ENCODE measurements at places on chromosomes 2 and 18.

DNA sequence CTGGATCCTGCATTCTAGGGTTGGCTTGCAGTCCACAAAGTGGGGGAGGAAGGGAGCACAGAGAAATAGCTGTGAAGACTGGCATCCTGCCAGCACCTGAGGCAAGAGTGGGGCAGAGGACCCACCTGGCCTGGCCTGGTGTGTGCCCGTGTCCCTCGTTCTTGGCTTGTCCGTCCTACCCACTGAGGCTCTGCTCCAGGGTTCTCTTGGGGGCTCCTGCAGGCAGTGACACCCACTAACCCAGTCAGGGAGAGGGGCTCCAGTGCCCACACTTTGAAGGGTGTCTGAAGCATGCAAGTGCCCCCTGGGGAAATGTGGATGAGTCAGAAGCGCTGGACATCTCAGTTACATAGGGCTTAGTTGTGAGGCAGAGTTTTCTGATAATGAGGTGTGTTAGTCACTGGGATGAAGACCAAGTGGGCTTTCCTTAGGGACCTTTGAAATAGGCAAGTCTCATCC lies 79.4 kb downstream of the SLC4A3 start:
- no peak for DNase-seq

DNA sequence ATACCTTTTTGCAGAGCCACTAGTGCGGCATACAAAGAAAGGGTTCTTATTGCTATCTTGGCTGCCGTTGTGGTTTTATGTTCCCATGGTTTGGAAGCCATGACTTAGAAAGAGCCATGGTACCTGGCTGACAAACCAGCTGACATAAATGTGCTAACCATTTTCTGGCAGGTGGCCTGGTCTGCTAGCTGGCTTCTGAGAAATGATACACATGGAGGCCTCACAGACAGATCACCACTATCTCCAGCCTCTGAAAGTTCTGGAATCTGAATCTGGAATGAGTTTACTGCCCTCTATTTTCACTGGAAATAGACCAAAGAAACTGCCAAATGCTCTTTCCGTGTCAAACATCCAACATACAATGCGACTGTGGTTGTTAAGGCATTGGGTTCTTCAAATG lies 123.7 kb downstream of the QPCT start:
- no peak for DNase-seq

DNA sequence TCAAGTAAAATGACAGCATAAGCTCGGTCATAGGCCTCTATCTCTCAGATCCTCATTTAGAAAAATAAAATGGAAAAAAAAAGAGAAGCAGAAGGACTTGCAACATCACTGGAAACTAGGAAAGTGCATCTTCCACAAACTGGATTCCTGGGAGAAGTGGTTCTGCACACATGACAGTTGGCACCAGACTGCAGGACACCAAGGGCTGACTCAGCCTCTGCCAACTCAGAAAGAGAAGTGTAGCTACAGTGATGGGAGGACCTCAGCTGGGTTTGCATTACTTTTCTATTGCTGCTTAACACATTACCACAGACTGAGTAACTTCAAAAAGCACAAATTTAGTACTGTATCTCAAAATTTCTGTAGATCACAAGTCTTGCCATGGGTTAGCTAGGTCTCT lies 409.5 kb upstream of the GCFC2 start:
- DNase-seq: no peak

DNA sequence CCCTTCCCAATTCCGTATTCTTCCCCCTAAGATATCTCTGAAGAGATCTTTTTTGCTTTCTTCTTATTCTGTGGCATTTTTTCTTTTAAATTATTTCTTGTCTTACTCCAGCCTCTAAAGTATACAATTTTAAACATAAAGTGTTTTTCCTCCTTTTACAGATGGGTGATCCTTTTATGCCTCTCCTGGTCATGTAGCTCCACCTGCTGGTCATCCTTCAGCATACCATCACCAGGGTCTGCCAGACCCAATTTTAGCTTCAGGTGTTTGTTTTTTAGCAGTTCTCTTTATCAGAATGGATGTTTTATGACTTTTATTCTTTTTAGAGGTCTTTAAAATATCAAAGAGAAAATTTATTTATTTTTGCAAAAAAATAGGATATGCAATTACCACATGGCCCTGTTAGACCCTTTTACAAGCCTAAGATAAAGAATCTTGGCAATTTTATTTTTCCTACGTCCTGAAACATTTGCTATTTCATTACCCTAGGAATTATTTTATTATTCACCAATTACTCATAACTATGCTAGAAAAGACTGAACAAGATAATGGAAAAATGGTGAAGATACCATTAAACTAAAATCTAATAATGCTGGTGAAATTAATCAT lies 55.5 kb downstream of the PIGN start:
- peak; percentile 34 for DNase-seq

DNA sequence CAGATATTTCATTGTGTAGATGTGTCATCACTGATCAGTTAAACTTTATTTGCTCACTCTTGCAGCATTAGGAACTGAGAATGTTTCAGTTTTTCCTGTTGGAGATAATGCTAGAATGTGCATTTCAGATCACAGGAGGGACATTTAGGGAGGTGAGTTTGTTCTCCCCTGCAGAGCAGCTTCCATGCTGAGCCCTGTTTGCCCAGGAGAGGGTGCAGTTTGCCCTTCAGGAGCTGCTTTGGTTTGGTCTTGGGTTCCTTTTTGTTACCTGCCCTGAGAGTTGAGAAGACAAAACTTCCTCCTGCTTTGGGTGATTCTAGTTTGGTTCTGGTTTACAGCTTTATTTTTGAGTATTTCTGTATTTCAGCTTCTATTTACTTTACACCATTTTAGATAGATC lies 49.9 kb downstream of the DGKD start:
- DNase-seq: no peak

DNA sequence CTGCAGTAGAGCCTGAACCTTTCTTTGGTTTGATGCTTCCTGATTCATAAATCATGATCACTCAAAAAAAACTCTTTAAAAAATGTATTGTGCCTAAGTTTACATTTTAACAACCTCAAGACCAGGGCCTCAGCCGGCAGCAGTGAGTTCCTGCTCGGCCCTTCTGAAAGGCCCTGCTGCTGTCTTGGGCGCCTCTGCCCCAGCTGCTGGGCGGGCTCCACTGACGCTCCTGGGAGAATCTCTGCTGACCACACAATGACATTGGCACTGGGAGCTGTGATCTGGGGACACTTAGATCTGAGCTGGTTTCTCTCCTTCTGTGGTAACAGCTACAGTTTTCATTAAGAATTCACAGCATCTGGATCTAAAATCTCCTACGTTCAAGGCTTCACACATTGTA lies 25.7 kb downstream of the TPO start:
- no peak for DNase-seq

DNA sequence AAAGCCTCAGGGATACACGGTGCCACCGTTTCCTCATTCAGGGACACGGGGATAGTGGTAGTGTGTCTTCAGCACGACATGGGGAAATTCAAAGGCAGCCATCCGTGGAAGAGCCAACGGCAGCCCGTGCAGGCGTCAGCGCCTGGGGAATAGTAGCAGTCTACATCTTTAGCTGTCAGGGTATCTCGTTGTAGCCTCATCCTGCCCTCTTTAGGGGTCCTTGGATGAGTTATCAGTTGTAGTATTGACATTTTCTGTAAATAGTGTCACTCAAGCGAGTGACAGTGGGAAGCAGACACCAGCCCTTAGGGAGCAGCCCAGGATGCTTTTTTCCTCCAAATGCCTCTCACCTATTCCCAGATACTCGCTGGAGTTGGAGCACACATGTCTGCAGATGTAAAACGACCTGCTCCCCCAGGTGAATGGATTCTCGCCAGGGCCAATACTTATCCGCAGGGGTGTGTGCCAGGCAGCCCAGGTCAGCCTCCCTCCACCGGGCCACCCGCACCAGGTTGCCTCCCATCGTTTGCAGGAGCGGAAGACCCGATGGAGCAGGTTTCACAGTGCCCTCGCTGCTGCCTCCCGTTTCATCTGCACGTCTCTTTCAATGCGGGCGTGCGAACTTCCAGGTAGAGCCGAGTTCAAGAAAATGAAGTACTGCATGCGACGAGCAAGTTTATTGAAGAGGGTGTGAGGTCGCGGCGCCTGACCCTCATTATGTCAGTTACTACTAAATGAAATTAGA lies 41.0 kb downstream of the AGAP1 start:
- no peak for DNase-seq

GRCh38 chr2:200347301-200347700 lies 40.8 kb downstream of the SPATS2L start:
- DNase-seq: no peak

- DNase-seq: peak; percentile 15
These were observed 258.3 kb downstream of the SS18 start for GRCh38 chr18:25832001-25832604.
